ENCODE measurements at places on chromosomes 2 and 18. TPM values are rescaled to one million over a fixed set of nuclear protein-coding genes. Genes with fewer than 3 reads are reported as not detected.

CYBRD1 gene
- 0.35 TPM for total RNA-seq

CYP1B1 gene
- total RNA-seq, result 23.5 TPM

CCDC68 gene
- total RNA-seq, result not detected

LIMS1 gene
- total RNA-seq, result 39.6 TPM

CNGA3 gene
- not detected for total RNA-seq

DARS1 gene
- total RNA-seq, result 173 TPM

KIF1A gene
- total RNA-seq, result 7.7 TPM

STON1 gene
- 0.80 TPM for total RNA-seq

RAPH1 gene
- 2.3 TPM for total RNA-seq

SERPINB4 gene
- not detected for total RNA-seq

CHRNG gene
- not detected for total RNA-seq

PROM2 gene
- total RNA-seq, result not detected

ESPNL gene
- total RNA-seq, result not detected

MSH6 gene
- 163 TPM for total RNA-seq

ANKRD53 gene
- 0.21 TPM for total RNA-seq

ALK gene
- total RNA-seq, result not detected

MPV17 gene
- total RNA-seq, result 87.8 TPM

STAT4 gene
- total RNA-seq, result 81.0 TPM

TUBA4B gene
- total RNA-seq, result not detected

PLCL1 gene
- total RNA-seq, result 0.22 TPM

GALNT13 gene
- total RNA-seq, result 0.16 TPM

CMPK2 gene
- total RNA-seq, result 13.2 TPM

SPR gene
- total RNA-seq, result 13.9 TPM

NPPC gene
- total RNA-seq, result 1.1 TPM

DLX1 gene
- 0.10 TPM for total RNA-seq

TMEM163 gene
- not detected for total RNA-seq

NEB gene
- total RNA-seq, result 0.06 TPM

ID2 gene
- total RNA-seq, result 62.5 TPM

MYO7B gene
- 0.62 TPM for total RNA-seq

SEMA4F gene
- total RNA-seq, result 3.9 TPM

KANSL1L gene
- 3.7 TPM for total RNA-seq

WBP1 gene
- total RNA-seq, result 19.1 TPM

CTAGE1 gene
- total RNA-seq, result not detected

FOXI3 gene
- total RNA-seq, result not detected

TPO gene
- not detected for total RNA-seq

AGXT gene
- not detected for total RNA-seq

TMEM247 gene
- not detected for total RNA-seq

DOK1 gene
- 19.6 TPM for total RNA-seq

MSTN gene
- not detected for total RNA-seq

C1QL2 gene
- not detected for total RNA-seq

Measured in activated naive CD8-positive, alpha-beta T cell treated with anti-CD3 and anti-CD28 coated beads for 36 hours (primary cell).